ENCODE measurements at places on chromosomes 11 and 22.

- DNase-seq, result peak; percentile 20
Observed at GRCh38 chr11:59172345-59173079, 580 bp downstream of the DTX4 start.

DNA sequence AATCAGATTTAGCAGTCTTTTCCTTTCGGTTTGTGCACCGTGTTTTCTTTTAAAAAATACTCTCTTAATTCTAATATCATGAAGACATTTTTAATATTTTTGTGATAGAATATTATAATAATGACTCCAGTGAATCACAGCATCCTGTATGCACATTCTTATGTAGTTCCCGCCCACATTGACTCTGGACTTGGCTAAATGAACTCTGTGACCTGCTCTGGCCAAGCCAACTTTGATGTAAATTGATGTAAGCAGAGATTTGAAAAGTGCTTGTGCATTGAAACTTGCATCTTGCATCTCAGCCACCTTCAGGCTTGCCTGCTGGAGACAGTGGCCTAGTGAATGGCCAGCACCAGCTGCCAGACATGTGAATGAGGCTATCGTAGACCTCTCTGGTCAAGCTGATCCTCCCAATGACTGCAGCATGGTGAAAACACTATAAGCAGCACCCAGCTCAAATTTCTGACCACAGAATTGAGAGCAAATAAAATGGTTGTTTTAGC is 29.2 kb upstream of the PGM2L1 start:
- no peak for DNase-seq

DNA sequence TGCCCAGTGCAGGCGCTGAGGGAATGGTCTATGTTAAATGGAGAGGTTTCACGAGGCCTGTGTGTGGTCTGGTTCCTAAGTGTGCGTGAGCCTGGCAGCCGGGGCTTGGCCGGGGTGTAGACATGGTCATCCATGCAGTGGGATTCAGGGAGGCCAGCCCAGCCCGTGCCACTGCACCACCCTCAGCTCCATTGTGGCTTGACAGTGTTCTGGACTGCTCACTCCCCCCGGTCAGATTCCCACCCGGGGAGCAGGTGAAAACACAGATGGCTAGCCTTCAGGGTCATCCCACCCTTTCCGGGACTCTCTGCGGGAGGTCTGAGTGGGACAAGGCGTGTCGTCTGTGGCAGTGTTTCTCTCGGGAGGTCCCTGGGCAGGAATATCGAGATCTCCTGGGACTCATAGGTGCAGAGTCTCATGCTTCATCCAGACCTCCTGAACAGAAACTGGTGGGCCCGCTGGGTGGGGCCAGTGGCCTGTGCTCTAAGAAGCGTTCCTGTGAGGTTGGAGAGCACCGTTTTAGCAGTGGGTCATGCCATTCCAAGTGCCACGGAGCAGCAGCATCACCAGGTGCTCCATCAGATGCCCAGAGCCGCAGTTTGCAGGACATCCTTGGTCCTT is 52.3 kb downstream of the ST14 start:
- DNase-seq, result no peak

DNA sequence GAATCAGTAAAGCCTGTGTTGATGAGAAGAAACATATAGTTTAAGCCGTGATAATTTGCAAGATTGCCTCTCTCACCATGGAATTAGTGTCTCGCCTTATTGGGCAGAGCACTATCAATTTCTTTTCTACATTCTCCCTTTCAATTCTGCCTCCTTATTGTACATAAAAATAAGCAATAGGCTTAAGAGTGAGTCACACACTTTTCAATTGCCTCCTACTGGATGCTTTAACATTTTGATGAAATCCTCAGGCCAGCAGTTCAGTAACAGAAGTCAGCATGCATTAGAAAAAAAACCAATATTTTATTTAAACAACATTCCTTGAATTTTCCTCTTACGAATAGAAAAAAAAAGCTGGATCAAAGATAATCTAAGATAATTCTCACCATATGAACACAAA is 33.8 kb upstream of the VWA5A start:
- DNase-seq, result no peak

- no peak for DNase-seq
Observed at GRCh38 chr11:132318421-132319157, 948.2 kb downstream of the NTM start.

Data from CD4-positive, alpha-beta T cell treated with Interferon alpha-2 for 1 hour (primary cell).